ENCODE measurements at places on chromosomes 12 and 14.

GRCh38 chr12:107903341-107904061 lies 129.0 kb downstream of the ASCL4 start:
- peak; percentile 85 for DNase-seq

GRCh38 chr14:92670160-92670559 lies 78.3 kb downstream of the LGMN start:
- DNase-seq, result no peak

GRCh38 chr14:101734246-101734847 lies 27.2 kb upstream of the PPP2R5C start:
- DNase-seq, result no peak

DNA sequence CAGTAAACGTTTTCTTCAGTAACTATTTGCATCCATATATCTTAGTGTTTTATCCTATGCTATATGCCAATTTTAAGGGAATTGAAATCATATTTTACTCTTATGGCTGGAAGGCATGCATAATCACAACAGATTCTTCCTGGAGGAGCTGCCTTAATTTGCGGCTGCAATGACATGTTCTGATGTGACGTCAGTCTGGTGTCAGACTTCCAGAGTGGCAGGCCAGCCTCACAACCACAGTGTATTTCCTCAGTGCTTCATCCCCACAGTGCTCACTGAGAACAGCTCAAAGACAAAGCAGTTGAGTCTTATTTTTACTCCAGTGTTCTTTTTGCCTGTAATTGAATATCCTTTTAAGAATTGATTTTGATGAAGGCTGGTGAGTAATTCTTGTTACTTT lies 107.1 kb downstream of the PLEKHA5 start:
- DNase-seq, result no peak

GRCh38 chr12:75184516-75184915 lies 25.1 kb downstream of the KCNC2 start:
- peak; percentile 83 for DNase-seq

- no peak for DNase-seq
Observed at GRCh38 chr14:100982762-100983161, 79.2 kb upstream of the RTL1 start.

DNA sequence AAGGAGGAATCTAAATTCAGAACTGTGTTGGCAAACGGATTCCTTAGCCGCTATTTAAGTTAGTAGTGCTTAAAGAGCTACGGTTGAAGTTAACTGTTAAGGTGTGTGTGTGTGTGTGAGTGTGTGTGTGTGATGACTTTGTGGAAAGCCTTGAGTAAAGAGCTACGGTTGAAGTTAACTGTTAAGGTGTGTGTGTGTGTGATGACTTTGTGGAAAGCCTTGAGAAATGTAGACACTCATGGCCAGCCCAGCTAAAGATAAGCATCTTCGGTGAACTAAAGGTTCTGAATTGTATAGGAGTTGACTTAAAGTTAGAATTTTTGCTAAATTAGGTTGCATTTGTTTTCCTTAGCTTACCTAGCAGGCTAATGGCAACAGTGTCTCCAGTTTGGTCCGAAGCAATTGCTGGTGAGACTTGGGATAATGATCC lies 1.4 kb downstream of the KTN1 start:
- DNase-seq, result no peak

- DNase-seq, result no peak
Observed at GRCh38 chr12:111150921-111151840, 217.7 kb downstream of the PHETA1 start.

Data from NCI-H510A treated with DMSO at 0.1 percent for 48 hours (cell line).